ENCODE measurements at places on chromosomes 2 and 18.

DNA sequence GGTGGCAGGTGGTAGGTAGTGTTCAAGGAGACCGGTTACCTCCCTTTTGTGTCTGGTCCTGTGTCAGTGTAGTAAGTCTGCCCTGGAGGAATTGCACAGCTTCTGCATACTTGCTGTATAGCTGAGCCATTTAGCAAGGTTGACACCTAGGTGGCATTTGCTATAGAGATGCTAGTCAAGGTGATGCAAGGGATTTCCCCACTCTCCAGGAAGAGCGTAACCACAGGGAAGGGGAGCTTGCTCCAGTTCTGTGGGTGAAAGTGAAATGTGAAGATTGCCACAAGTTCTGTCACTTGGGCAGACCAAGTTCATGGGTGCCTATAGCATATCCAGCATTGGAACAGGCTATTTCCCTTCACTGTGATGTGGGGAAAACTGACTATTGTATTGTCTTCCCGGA is 28.1 kb downstream of the NAT8 start:
- no peak for DNase-seq

DNA sequence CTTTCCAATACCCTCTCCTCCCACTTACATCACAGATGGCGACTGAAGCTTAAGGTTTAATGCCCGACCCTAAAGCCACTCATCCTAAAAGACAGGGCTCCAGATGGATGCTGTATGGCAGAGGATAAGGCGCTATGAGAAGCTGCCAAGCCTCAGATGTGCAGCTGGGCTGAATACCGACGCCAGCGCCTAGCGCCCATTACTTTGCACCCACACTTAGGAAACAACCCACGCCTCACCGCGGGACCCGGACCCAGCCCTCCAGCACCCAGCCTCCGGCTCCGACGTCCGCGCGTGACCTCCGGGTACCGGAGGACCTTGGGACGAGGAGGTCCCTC is 335 bp downstream of the TRAK2 start:
- DNase-seq = no peak

GRCh38 chr18:26804519-26804918 is 61.0 kb downstream of the AQP4 start:
- no peak for DNase-seq

DNA sequence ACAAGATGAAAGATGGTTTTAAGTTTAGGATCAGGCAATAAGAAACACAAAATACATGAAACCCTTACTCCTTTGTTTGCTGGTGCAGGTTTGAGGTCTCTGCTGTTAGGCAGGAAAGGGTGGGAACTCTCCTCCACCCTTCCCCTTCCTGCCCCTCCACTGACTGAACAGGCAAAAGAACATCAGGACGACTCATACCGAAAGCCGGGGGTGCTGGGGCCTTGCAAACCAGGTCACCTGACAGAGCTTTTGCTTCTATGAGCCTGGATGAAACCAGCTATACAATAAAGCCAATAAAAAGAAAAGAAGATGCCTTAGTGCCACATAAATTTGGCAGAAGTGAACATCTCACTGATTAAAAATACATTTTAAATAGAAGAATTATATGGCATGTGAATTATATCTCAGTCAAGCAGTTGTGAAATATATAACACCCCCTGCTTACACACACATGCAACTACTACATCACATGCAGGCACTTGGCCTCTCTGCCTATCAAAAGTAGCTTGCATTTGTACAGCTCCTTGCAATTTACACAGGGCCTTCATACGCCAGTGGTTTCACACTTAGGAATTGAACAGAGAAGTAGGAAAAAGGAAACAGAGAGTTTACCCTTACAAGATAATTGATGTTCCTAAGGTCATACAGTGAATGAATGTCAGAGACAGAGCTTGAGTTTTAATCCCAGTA is 215.1 kb upstream of the TRIB2 start:
- peak; percentile 58 for DNase-seq

GRCh38 chr18:23401400-23402347 is 51.4 kb upstream of the RIOK3 start:
- DNase-seq = no peak

- no peak for DNase-seq
Measured at GRCh38 chr2:236273126-236273525, 8.9 kb upstream of the ASB18 start.

- DNase-seq = no peak
Measured at GRCh38 chr2:88637464-88637863, 10.2 kb upstream of the EIF2AK3 start.

DNA sequence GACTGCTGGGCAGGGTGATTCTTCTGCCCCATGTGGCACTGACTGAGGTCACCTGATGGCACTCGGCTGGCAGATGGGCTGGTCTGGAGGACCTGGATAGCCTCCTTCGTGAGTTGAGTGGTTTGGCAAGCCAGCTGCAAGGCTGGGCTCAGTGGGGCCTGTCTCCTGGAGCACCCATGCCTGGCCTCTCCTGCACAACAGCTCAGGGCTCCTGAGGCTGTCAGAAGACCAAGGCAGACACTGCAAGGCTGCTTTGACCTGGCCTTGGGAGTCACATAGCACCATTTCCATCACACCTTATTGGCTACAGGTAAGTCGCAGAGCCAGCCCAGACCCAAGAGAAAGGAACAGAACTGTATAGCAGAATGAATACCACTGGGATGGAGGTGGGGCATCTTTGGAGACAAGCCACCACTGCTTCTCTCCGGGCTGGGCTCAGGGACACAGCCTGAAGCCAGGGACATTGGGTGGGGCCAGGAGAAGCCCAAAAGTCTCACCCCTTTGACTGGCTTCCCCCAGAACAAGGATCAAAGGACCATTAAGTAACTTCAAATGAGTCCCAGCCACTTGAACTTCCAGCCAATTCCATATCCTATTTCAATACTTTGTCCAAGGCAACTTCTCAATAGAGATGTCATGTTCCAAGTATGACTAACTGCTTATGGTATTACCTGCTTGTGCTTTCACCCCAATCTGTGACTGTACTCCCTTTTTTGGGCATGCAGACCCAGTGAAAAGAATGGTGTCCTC is 156.3 kb downstream of the CABLES1 start:
- DNase-seq = no peak

- no peak for DNase-seq
Measured at GRCh38 chr2:224466304-224466895, 64.5 kb upstream of the FAM124B start.

GRCh38 chr18:23387265-23387664 is 65.8 kb upstream of the RIOK3 start:
- no peak for DNase-seq

DNA sequence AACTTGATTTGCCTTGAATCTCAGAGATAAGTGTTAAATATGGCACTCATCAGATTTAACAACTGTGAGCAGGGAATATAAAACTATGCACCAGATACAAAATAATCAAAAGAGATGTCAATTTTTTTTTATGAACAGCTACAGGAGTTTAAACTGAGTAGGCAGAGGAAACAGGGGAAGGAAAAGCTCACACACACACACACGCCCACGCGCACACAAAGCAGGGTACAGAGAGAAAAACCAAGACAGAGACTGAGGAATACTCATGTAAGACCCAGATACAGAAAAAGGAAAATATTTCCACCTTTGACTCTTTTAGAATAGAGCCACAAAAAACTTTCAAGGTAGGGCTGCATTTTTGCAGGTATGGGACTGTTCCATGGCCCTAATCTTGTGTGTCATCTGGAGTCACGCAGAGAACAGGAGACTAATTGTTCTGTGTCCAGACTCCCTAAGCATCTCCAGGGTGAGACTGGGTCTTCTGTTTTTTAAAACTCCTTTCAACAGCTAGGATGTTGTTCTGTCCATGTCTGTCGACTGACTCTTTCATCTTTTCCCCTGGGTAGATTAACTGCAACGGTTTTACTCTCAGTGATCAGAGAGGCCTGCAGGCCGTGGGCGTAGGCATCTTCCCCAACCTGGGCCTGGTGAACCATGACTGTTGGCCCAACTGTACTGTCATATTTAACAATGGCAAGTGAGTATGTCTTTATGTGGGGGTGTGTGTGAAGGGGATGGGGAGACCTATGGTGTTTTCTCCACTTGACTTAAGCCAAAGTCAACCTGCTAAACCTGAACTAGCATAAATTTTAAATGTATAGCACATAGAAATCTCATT is 23.0 kb downstream of the SMYD1 start:
- DNase-seq = peak; percentile 13

- DNase-seq = no peak
Measured at GRCh38 chr2:68100189-68100588, 37.4 kb upstream of the C1D start.

- no peak for DNase-seq
Measured at GRCh38 chr2:36452260-36452659, 96.7 kb downstream of the CRIM1 start.

GRCh38 chr2:128414351-128414750 is 95.7 kb upstream of the HS6ST1 start:
- DNase-seq = no peak

DNA sequence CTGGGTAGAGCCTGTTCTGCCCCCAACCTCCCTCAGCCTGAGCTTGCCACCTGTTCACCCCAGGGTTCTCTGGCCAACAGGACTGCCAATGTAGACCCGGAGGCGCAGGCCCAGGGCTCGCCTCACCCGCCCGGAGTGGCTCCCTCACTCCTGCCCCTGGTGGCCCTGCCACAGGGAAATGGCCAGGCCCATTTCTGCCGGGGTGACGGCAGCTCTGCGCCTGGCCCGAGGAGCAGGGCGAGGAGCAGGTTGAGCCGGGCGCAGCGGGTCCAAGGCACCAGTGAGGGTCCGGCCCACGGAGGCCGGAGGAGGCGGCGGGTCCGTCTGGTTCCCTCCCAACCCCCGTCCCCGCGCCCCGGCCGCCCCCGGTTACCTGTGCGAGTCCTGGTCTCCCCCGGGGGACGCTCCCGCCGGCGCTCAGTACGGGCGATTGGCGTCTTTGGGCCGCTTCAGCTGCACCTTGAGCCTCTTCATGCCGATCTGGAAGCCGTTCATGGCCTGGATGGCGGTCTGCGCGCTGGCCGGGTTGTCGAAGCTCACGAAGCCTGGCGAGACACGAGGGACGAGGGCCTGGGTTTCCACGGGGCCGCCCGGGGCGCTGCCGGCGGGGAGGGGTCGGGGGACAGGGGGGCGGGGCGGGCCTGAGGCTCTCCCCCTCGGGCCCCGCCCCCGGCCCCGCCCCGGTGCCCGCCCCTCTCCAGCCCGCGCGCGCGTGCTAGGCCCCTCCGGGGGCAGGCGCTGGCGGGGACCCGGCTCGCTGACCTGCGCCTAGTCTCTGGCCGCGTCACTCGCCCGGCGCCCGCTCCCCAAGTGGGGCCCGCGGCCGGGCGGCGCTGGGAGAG is 312.0 kb downstream of the CELF4 start:
- DNase-seq = no peak

GRCh38 chr2:190607657-190608357 is 41.1 kb upstream of the NAB1 start:
- no peak for DNase-seq

- DNase-seq = no peak
Measured at GRCh38 chr18:7840411-7840810, 273.3 kb downstream of the PTPRM start.

DNA sequence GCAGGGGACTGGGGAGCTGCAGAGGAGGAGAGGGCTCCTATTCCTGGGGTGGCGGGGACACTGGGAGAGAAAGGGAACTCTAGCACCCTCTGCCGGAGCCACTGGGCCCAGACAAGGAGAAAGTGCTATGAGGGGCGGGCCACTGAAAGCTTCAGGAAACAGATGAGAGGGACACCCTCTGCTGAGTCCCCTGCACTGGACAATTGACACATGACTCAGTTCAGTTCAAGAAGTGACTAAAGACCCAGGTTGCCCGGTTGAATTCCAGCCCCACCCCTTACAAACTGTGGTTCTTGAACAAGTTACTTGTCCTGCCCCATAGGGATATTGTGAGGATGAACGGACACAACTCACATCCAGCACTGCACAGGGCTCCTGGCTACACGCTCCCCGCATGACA is 5.0 kb downstream of the RUFY4 start:
- no peak for DNase-seq

- DNase-seq = no peak
Measured at GRCh38 chr18:48803951-48804855, 146.6 kb downstream of the SMAD7 start.

DNA sequence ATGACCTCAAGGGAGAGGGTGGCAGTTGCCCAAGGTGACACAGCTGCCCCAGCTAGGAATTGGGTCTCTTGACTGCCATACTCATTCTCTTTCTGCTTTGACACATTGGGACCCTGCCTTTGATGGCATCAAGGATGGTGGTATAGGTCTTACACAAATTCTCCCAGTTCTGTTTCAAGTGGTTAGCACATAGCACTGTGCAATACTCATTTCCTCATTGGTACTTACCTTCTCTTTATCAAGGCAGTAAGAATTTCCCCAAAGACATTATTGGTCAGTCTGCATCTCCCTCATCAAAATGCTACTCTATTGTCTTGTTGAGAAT is 35.9 kb upstream of the CCDC93 start:
- no peak for DNase-seq

- peak; percentile 31 for DNase-seq
Measured at GRCh38 chr2:233267516-233268245, 16.2 kb downstream of the ATG16L1 start.

GRCh38 chr2:224518806-224519580 is 66.2 kb downstream of the CUL3 start:
- no peak for DNase-seq

- no peak for DNase-seq
Measured at GRCh38 chr18:14577971-14578370, 34.6 kb upstream of the POTEC start.

- no peak for DNase-seq
Measured at GRCh38 chr18:54765636-54766375, 62.5 kb upstream of the RAB27B start.

GRCh38 chr2:82498777-82499443 is 1960.2 kb downstream of the SUCLG1 start:
- DNase-seq = no peak

DNA sequence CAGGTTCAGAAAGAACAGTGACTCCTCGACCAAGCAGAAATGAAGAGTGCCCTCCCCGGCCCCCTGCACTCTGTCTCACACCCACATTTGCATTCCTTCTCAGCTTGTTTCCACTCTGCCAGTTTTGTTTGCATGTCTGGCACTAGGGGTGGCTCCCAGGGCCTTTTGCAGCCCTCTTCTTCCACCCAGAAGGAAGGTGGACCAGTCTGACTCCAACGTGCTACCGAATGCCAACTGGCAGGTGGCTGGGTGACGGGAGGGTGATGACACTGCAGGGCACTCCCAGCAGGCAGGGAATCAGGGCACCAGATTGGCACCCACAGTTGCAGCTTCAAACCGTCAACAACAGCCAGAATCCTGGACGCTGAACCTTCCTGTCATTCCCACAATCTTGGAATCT is 371.1 kb downstream of the TXNL1 start:
- DNase-seq = no peak

GRCh38 chr2:196131949-196132925 is 39.1 kb downstream of the STK17B start:
- peak; percentile 23 for DNase-seq

- no peak for DNase-seq
Measured at GRCh38 chr2:218798767-218799504, 17.0 kb downstream of the CYP27A1 start.

DNA sequence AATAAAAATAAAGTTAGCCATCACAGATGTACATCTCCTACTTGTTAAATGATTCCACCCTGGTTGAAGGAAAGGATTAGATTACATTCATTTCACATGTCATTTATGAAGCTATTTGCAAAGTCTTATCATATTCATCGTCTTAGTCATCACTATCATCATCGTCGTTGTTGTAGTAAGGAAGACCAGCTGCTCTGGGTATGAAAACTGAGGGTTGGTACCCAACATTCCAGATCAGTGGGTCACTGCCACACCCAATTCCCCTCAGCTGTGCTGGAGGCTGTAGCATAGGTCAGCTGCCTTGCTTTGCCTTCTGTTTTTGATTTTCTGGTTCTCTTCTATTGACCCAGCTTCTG is 20.9 kb upstream of the CCBE1 start:
- no peak for DNase-seq

- DNase-seq = no peak
Measured at GRCh38 chr2:207235621-207236020, 69.9 kb upstream of the KLF7 start.
